ENCODE measurements at places on chromosomes 3 and 15. TPM values are rescaled to one million over a fixed set of nuclear protein-coding genes. Genes with fewer than 3 reads are reported as not detected.

The LIPH gene
- 0.37 TPM for total RNA-seq

The CCDC80 gene
- total RNA-seq: 4.6 TPM

The CSPG4 gene
- total RNA-seq: 2.0 TPM

The COL6A5 gene
- 0.04 TPM for total RNA-seq

The AMIGO3 gene
- 3.0 TPM for total RNA-seq

The ACTRT3 gene
- total RNA-seq: 6.1 TPM

The GOLGA8S gene
- 0.07 TPM for total RNA-seq

The TFDP2 gene
- total RNA-seq: 76.0 TPM

The NTRK3 gene
- 2.4 TPM for total RNA-seq
